Suprapubic skin (tissue), 4 donors: ENCODE measurements at places on chromosomes 12 and 14.
A peak's percentile ranks its signal among the peaks of the same experiment; 100 is the strongest.

DNA sequence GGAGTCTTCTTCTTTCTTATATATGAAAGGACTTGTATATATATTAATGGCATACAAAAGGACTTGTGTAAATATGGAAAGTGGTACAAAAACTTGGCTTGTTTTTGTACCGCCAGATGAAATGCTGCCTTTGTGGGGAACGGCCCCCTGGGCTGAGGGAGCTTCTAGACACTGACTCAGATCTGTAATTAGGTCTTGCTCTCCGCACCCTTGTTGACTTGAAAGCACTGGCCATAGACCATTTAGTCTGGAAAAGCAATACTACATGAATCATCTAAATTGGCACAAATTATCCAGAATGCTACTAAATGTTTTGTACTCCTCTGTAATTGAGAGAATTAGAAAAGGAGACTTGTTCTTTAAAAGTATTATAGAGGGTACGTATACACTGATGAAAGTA, 399.9 kb upstream of the RGS6 start:
- DNase-seq: no peak

DNA sequence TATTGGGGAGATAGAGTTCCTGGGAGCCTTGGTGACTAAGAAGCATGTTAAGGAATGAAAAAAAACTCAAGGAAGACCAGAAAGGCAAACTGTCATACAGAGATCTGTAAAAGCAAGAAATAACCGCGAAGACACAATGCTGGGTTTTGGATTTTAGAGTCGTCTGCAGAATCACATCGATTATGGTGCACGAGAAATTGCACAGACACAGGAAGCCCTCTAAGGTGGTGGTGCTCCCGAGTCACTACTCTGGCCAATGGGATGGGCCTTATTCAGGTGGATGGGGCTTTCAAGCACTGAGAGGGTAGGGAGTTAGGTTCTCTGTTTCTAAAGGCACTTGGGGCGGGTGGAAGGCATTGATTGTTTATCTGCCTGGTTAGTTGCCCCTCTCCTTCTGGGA, 10.3 kb upstream of the FLVCR2 start:
- no peak for DNase-seq

GRCh38 chr14:84432676-84433075, 1097.3 kb upstream of the FLRT2 start:
- DNase-seq: no peak

GRCh38 chr12:66620026-66620425, 58.9 kb downstream of the GRIP1 start:
- no peak for DNase-seq

GRCh38 chr14:64400829-64401459, 12.8 kb downstream of the MTHFD1 start:
- DNase-seq: no peak

- DNase-seq: no peak
Observed at GRCh38 chr12:60752589-60752988, 1156.8 kb downstream of the SLC16A7 start.

- DNase-seq: no peak
Observed at GRCh38 chr12:15815730-15816129, 26.5 kb upstream of the EPS8 start.

DNA sequence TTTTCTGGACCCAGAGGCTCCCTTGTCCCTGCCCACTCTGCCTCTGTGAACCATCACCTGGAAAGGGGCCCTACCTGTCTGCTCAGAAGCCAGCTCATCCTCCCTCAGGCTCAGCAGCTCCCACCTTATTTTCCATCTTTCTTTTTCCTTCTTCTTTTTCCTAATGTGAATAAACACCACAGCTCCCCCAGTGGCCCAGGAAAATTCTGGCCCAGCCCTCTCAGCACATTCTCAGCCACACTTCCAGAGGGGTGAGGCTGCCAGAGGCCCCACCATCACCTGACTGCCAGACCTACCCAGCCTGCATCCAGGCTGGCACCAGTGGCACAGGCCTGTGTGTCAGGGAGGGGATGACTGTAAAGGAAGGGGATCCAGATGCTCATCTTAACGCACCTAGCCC, 23.0 kb downstream of the ZFHX2 start:
- DNase-seq: no peak

DNA sequence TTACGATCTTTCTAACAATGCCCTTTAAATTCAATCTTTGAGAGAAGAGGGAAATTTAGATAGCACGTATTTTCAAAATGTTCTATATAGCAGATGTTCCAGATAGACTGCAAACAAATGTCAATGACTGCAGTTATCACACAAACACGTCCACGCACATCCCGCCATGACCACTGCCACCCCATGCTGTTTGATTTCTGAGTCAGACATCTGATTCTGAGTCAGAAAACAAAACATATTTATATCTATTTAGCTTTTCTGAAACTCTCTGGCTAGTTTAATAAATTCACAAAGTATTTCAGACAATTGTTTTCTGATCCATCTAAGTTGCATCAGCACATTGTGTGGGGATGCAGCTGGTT, 105.9 kb upstream of the BCAT1 start:
- no peak for DNase-seq

DNA sequence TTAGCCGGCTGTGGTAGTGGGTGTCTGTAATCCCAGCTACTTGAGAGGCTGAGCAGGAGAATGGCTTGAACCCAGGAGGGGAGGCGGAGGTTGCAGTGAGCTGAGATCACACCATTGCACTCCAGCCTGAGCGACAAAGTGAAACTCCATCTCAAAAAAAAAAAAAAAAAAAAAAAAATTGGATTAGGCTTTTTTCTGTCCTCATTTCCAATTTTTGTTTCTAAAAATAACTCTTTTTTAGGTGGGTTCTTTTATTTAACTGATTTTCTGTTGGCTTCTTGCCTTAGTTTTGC, 863.7 kb downstream of the LRFN5 start:
- DNase-seq: no peak

DNA sequence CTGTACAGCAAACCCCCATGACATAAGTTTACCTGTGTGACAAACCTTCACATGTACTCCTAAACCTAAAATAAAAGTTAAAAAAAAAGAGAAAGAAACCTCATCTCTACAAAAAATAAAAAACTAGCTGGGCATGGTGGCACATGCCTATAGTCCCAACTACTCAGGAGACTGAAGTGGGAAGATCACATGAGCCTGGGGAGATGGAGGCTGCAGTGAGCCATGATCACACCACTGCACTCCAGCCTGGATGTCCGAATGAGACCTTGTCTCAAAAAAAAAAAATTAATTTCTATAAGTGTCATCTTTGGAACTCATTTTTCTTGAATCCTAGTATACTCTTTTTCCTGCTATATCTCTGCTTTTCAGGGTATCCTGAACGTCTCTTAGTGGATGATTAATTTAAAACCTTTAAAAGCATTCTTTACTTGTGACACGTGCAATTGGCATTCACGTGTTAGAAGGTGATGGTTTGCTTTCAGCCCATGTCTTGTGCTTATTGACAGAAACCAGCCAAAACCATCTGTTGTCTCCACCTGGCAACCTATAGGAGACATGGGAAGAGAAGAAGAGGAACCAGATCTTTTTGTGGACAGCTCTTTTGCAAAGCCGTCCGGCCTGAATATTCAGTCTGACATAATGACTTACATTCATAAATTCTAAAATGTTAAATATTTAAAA, 30.6 kb upstream of the PPFIBP1 start:
- DNase-seq: no peak

GRCh38 chr12:48157889-48158370, 615 bp upstream of the ASB8 start:
- no peak for DNase-seq

- no peak for DNase-seq
Observed at GRCh38 chr14:102316338-102316742, 3.2 kb upstream of the ZNF839 start.

GRCh38 chr14:100540926-100541620, 46.1 kb downstream of the BEGAIN start:
- no peak for DNase-seq

DNA sequence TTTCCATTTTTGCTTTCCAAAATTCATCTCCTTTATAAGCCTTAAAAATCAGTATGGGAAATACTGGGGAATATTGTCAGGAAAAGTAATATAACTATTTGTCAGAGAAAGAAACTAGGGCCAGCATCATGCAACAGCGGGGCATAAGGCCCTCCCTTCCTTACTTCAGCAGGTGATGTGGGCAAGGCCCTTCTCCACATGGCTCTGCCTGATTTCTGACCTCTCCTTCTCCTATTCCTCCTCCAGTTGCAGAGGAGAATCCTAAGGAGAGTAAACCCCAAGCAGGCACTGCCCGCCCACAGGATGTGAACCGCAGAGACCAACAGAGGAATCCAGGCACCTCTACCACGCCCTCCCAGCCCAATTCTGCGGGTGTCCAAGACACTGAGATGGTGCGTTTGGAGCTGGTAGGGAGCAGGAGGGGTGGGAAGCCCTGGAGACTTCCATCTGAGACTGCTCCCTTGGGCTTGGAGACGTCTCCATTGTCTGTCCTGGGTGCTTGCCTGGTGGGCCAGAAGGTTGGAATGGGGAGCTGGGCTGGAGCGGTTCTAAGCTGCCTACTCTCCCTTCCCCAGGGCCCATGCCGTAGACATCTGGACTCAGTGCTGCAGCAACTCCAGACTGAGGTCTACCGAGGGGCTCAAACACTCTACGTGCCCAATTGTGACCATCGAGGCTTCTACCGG, 2.7 kb upstream of the SOAT2 start:
- peak; percentile 40 for DNase-seq

DNA sequence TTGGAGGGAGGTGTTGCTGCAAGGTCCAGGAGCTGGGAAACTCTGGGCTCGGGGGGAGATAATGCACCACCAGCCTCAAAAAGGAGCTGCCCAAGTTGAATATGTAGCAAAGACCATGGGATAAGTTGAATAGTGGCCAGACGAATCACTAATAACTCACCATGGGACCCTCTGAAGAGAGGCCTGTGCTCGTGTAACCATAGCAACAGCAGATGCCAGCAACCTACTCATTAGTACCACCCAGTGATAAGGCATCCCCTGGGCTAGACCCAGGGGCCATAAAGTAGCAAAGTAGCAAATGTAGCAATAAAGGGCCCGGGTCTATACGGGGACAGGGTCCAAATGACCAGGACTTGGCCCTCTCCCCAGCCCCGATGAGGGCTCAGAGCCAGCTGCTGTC, 328.0 kb downstream of the DPF3 start:
- no peak for DNase-seq

GRCh38 chr12:52582971-52583456, 9.4 kb upstream of the KRT74 start:
- no peak for DNase-seq

DNA sequence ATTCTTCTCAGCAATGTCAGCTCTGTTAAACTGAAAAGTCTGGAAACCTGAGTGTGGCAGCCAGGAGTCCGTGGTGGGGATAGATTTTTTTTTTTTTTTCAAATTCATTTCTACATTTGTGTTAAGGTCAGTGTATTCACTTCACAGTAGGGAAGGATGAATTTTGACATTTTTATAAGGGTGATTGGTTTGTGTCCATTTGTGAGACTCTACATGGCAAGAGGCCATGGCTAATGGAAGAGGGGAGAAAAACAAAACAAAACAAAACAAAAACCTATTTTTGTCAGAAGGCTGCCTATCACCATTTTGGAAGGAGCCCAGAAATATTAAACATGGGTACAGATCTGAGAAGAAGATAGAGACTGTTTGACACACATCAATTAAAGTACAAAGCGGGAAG, 176.1 kb downstream of the RMST start:
- no peak for DNase-seq

DNA sequence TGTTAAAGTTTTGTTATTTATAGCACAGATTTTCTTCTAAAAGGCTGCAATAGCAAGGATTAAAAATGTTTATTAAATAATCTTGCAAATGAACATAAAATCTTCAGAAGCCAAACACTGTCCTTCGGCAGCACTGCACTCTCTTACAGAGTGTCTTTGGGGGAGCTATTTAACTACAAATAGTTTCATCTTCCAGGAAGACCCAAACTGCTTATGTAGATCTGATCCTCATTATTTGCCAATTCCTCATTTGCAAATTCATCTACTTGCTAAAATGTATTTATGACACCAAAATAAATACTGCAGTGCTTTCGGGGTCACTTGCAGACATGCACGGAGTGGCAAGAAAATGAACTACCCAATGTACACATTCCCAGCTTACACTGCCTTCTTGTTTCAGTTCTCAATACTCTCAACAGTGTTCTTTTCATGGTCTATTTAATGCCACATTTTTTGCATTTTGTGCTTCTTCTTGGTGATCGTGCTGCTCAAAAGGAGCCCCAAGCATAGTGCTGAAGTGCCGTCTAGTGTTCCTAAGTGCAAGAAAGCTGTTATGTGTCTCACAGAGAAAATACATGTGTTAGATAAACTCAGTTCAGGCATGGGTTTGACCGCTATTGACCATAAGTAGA, 128.1 kb downstream of the PRKD1 start:
- no peak for DNase-seq

DNA sequence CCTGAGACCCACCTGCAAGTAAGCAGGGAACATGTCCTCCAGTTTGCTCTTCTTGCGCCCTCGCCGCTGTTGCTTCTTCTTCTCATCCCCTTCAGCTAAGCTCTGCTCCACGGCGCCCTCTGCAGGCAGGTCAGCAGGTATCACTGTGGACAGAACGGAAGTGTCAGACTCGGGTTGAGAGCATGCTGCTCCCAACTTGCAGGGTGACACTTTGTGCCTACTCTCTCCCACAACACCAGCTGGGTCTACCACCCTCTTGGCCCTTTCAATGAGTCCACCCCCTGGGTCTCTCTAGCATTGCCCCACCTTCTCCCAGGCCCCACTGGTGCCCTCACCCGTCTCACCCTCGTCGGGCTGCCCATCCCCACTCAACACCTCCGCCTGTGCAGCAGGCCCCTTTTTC, 16.7 kb downstream of the KMT2D start:
- DNase-seq: no peak

- DNase-seq: no peak
Observed at GRCh38 chr12:121013715-121014114, 2.6 kb downstream of the C12orf43 start.

GRCh38 chr14:97166497-97166896, 369.3 kb downstream of the VRK1 start:
- DNase-seq: no peak

DNA sequence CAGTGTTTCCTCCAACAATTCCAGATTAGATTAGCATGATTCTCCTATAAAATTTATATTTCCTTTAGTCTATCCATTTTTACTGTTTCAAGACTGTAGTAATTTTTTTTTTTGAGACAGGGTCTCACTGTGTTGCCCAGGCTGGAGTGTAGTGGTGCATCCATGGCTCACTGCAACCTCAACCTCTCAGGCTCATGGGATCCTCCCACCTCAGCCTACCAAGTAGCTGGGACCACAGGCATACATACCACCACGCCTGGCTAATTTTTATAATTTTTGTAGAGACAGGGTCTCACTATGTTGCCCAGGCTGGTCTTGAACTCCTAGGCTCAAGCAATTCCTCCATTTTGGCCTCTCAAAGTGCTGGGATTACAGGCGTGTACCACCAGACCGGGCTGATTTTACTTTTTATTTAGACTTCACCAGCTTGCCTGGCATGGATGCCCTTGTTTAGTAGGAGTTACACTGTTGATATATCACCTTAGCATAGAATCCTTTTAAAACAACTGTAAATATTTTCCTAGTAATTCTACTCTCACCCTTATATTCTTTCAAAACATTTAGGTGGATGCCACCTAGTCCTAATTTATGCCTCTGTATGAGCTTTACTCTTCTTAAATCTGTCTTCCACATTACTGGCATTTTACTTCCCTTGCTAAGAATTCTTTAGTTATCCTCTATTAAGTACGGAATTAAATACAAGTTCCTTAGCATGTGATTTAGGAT, 55.8 kb upstream of the LIMA1 start:
- no peak for DNase-seq
